Small intestine (tissue), 16 donors: ENCODE measurements at places on chromosomes 16 and 17. TPM values are rescaled to one million over a fixed set of nuclear protein-coding genes. Genes with fewer than 3 reads are reported as not detected.

DNA sequence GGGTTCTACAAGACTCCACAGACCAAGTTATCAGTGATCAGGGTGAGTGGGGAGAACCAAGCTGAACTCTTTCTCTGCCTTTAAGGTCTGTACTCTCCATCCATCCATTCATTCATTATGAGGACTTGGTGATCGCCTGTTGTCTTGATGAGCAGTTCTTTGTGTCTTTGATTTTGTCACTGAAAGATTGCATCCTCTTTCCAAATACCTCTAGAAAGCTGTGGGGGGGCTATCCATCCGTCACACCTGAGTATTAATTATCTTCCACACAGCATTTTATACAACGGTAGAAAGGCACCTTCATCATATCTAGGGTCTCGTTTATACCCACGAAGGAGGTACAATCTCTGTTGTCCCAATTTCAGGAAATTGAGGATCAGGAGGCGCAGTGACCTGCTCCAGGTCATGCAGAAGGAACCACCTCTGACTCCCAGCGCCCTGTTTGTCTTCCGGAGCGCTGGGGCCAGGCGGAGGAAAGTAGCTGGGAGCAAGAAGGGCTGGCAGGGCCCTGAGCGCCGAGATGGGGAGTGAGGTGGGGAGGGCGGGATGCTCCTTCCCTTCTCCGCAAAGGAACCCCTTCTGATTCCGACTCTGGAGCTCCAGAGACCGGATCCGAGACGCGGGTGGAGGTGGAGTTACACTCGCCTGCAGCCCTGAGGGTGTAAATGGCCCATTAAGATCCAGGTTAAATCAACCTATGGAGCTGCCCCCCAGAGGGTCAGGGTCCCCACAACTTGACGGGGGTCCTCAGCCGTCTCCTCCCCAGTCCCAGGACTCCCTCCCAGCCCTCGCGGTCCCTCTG lies 605 bp upstream of the ABAT start:
- no peak for DNase-seq

DNA sequence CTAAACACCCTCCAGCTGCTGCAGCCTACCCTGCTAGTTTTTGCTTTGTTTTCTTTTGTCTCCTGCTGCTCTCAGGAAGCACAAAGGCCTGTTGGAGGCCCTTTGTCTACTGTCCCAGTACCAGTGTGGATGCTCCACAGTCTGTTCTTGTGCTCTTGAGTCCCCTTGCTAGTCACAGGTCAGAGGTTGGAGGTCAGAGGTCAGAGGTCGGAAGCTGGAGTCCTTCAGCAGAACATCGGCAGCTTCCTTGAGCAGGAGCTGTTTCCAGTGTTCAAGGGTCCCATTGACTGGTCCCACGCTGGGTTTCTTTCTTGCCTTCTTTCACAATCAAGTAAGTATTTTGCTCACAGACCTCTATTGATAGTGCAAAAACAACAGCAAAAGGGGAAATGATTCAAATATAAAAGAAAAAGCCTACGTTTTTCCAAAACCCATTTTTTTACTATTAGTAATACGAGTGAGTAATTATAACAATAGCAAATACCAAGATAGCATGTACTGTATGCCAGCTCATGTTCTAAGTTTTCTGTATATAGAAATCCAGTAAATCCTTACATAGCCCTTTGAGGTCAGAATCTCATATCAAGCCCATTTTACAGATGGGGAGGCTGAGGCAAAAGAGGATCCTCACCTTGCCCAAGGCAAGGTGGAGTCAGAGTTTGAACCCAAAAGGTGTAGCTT lies 10.9 kb upstream of the IL34 start:
- no peak for DNase-seq

DNA sequence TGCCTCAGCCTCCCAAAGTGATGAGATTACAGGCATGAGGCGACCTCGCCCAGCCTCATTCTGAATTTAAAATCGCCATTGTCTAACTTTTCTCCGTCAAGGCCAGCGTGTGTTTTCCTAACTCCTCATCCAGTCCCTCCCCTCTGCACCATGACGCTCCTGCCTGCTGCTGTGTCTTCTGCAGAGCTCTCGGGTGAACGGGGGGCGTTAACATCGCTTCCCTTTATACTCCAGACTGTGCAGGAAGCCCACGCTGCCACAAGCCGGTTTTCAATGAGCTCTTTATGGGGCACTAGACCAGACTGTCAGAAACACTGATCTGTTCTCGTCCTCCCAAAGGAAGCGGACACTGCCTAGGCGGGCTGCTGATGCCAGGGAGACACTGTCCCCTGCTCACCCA lies 13.2 kb downstream of the AANAT start:
- no peak for DNase-seq

- no peak for DNase-seq
Measured at GRCh38 chr16:46797501-46797900, 33.5 kb downstream of the C16orf87 start.

GRCh38 chr17:31388351-31388750 lies 3.1 kb upstream of the RAB11FIP4 start:
- no peak for DNase-seq

GRCh38 chr17:57402681-57403180 lies 146.4 kb downstream of the MSI2 start:
- no peak for DNase-seq

DNA sequence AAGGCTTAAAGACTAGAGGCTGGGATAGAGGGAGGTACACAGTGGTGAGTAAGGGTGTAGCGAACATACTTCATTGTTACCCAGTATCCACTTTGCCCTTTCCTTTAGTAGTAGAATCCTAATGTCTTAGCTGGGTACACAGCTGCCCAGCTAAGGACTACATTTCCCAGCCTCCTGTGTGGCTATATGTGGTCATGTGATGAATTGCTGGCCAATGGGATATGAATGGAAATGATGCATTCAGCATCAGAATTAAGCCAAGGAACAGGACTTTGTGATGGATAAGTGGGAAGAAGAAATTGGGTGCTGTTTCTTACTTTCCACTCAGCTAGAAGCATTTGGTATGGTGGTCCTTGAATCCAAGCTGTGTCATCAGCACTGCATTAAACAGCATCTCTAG lies 55.9 kb downstream of the FOXL1 start:
- DNase-seq: no peak

GRCh38 chr17:7987112-7987893 lies 15.1 kb upstream of the GUCY2D start:
- no peak for DNase-seq

GRCh38 chr17:66604376-66604775 lies 230.5 kb upstream of the CACNG5 start:
- no peak for DNase-seq

GRCh38 chr16:12158428-12158827 lies 181.9 kb downstream of the SNX29 start:
- no peak for DNase-seq

DNA sequence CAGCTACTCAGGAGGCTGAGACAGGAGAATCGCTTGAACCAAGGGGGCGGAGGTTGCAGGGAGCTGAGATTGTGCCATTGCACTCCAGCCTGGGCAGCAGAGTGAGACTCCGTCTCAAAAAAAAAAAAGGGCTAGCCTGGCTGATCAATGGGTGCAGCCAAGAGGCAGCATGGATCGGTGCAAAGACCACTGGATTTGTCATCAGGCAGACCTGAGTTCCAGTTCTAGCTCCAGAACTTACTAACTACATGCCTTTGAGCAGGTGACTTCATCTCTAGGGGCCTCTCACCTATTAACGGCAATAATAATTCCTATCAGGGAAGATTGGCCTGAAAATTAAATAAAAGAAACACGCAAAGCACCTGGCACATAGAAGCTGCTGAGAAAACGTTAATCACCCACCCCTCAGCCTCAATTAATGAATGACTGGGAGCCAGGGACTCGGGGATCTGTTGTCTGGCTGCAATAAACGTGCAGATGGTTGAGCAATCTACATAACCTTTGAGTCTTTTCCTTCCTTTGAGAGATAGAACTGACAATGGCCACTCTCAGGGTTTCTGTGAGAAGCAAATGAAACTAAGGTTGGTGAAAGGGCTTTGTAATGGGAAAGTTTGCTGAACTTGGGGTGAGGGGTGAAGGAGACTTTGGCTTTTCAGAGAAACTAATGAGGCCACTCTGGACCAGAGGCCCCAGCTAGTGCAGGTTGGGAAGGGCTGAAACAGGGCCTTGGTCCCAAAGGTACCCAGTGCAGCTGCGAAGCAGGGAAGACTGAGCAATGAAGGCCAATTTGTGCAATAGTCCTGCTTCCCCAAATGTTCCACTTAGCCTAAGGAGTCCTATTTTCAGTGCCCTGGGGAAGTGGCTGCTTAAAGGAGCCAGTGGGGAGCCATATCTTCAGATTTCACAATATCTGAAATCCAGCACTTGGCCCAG lies 7.6 kb downstream of the SEZ6L2 start:
- DNase-seq: peak; percentile 93

DNA sequence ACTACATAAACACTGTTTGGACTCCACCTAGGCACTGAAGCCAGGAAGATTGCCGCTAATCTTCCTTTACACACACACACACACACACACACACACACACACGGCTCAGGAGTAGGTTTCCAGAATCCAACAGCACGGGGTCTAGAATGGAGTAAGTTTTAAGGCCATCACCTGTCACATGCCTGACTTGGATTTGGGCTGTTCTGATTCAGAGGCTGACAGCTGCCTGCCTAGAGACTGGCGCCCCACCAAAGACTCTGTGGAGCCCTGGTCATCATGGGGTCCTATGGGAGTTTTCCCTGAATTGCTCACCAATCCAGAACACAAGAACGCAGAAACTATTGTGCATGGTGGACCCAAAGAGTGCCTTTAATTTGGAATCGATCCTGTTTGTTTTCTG lies 10.9 kb downstream of the CDRT4 start:
- DNase-seq: no peak

DNA sequence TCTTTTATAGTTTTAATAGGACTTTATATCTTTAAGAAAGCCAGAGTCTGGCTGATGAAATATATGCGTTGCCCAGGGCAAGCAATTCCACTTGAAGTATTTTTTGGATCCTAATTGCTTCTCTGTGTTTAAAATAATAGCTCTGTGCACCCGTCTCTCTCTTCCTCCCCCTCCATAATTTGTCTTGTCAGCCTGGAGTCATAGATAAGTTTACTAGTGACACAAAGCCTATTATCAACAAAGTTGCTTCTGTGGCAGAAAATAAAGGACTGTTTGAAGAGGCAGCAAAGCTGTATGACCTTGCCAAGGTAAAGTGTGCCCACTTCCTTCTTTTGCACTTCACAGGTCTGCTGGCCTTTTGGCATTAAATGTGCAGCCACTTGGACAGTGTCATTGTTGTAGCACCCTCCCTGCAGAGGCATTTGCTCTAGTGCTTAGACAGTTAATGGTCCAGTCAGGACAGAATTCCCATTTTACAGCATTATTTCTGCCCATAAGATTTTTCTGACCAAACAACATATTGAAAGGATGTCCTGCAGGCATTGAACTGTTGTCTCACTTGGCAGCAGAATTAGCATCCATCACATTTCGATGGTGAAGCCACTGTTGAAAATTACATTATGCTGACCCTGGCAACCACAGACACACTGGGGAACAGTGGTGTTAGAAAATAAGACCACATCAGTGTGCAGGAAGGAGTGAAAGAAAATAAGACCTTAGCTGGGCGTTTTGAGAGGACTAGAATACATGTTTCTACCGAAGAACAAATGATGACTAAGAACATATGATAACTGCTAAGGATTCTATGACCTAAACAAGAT lies 28.4 kb upstream of the SLC12A3 start:
- DNase-seq: no peak

DNA sequence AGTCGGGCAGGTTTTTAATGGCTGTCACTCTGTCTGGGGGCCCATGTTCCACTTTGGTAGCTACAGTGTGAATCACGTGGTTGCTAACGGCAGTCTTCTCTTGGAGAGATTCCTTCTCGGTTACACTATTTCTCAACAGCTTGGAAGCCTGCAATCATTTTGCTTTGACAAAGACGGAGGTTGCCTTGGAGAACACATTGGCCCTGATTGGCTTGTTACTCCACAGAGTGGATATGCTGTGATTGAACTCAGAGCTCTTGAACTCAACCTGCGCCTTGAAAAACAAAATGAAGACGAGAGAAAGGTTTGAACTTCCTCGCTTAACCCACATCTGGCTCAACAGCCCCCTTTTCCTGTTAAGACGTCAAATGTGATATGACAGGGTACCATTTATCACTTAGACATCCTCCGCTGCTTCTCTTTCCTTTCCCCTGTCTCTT lies 218.9 kb downstream of the MAF start:
- no peak for DNase-seq

DNA sequence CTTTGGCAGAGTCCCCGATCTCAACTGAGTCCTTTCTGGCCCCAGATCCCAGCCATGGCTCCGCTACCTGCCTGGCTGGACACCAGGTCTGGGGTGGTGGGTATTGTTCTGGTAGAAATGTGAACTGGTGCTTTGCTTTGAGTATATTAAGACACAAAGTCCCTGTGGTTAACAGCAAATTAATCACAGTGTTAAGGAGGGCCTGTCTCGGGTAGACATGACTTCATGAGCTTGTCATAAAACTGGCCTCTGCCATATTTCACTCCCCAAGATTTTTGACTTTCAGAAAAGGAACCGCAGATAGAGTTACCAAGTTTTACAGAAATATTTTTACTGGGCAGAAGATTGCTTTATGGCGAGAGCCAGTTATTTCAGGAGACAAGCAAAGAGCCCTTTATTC lies 19.5 kb downstream of the NKD1 start:
- DNase-seq: no peak

GRCh38 chr17:2462481-2462880 lies 49.2 kb downstream of the METTL16 start:
- DNase-seq: no peak

GRCh38 chr17:27239046-27239445 lies 54.9 kb upstream of the WSB1 start:
- no peak for DNase-seq

DNA sequence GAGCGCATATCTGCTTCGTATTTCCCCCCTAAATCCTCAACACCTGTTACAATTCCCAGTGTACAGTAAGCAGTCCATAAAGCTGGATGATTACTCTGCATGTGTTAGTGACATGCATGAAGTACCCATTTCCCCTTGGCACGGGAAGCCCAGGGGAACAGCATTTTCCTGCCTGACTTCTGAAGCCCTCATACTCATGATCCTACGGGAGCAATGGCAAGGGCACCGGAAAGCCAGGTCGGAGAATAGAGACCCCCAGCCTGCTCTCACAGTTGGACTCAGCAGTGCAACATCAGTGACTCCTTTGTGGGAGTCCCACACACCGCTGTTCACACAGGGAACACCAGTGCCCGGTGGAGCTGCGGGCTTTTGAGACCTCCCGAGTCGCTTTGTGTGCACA lies 336.9 kb downstream of the CDH13 start:
- no peak for DNase-seq

- no peak for DNase-seq
Measured at GRCh38 chr17:38322897-38323296, 20.9 kb downstream of the GPR179 start.

The COQ7 gene
- 10.5 TPM for polyA plus RNA-seq

The KRTAP2-1 gene
- polyA plus RNA-seq: not detected

The HOXB8 gene
- polyA plus RNA-seq: not detected

The CTCF gene
- polyA plus RNA-seq: 45.0 TPM

The SOX15 gene
- polyA plus RNA-seq: 1.3 TPM

The NACA2 gene
- not detected for polyA plus RNA-seq

The ABCC6 gene
- polyA plus RNA-seq: 100 TPM
